ENCODE measurements at places on chromosomes 6 and 20.

- no peak for DNase-seq
Measured at GRCh38 chr20:62742550-62742949, 33.9 kb downstream of the NTSR1 start.

DNA sequence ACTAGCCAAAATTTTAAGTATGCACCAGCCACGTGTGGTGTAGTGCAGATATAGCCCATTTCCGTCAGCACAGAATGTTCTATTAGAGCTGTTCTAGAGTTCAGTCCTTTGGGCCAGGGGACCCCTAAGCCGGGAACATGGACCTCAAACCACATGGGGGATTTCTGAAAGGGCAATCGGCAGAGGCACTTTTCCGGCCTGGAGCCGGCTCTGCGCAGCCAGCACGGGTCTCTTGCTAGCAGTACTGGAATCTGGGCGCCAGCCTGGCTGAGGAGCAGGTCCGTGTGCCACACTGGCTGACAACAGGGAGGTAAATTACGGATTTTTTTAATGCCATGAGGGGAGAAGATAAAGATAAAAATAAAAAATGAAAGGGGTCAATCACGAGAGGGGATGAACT is 120.5 kb downstream of the SULF2 start:
- no peak for DNase-seq

DNA sequence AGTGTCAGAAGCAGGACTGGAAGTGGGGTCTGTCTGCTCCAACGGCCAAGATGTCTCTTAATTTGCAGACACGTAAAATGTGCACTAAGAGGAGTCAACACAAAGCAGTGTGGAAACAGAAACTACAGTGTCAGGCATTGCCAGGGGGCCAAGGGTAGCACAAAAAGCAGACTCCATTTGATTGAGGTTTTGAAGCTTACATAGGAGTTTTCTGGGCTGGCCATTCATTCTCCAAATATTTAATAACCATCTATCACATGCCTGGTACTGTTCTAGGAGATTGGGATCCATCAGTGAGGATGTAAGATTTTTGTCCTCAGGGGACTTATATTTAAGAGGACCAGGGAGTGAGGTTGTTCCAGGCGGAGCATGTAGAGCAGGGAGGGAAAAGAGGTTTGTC is 29.5 kb downstream of the MAFB start:
- no peak for DNase-seq

DNA sequence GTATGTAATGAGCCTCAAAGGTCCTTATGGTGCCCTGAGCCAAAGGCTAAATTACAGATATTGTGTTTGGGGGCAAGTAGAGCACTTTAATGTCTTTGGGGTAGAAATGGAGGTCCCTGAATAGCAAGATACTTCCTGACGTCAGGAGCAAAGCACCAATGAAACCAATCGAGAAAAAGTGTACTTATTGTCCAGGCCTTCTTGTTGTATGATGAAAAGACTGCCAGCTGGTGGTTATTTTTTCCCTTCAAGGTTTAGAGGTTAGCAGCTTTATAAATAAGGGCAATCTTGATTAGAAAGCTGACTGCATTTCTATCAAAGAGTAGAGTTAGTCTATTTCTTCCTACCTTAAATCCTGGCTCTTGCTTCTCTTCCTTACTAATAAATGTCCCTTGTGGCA is 76.1 kb upstream of the HSF2 start:
- no peak for DNase-seq

- DNase-seq: no peak
Measured at GRCh38 chr6:10528158-10528981, 7.2 kb downstream of the GCNT2 start.

- no peak for DNase-seq
Measured at GRCh38 chr20:31542201-31542842, 28.1 kb downstream of the HM13 start.

GRCh38 chr20:42173440-42173839 is 555.3 kb upstream of the CHD6 start:
- DNase-seq: no peak
